ENCODE measurements at places on chromosomes 16 and 17.

GRCh38 chr17:76537288-76537577 is 276 bp downstream of the CYGB start:
- no peak for DNase-seq

GRCh38 chr16:49312389-49312985 is 30.8 kb upstream of the CBLN1 start:
- DNase-seq, result no peak

DNA sequence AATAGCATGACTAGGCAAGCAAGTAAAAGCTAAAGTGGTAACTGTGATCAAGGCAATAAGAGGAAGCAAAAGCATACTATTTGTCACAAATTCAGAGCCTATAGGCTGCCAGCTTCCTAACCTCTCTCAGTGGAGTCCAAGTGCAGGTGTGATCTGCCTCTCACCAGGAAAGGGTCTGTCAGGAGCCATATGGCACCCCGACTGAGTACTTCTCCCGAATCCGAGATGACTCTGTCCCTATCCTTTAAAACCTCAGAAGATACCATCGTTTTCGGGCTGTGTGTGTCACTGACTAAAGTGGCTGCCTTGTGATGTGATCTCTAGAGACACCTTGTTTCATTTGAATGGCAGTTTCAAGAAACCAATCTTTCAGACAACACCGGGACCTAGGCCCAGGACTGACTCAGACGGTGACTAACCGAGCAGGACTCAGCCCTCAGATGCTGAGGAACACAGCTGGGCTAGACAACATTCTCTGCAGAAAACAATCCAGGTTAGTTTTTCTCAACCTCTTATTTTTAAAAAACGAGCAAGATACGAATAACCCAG is 63.6 kb downstream of the SMG6 start:
- DNase-seq, result no peak

- DNase-seq, result peak; percentile 51
These were observed 22.3 kb downstream of the ARHGAP27 start for GRCh38 chr17:45410144-45411091.

- DNase-seq, result no peak
These were observed 133.6 kb downstream of the BANP start for GRCh38 chr16:88084881-88085280.

GRCh38 chr17:29178750-29179231 is 1.4 kb downstream of the MYO18A start:
- no peak for DNase-seq

DNA sequence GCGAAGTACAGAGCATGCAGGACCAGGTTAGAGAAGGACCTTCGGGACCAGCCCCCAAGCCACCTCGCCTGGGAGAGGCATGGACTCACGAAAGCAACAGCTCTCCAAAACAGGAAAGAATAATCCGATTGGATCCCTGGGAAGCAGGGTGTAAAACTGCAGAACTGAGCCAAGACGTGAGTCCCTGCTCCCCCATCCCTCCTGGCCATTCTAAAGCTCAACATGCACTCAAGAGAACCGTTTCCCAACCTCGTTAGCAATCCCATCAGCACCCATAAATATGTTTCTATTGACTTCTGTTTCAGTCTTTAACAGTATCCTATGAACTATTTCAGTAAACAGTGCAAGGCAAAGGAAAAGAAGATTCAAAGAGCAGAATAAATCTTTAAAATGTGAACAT is 167.0 kb downstream of the COPRS start:
- DNase-seq, result no peak

- no peak for DNase-seq
These were observed 35.7 kb downstream of the ATF7IP2 start for GRCh38 chr16:10421596-10421995.

GRCh38 chr17:20097330-20097729 is 88.2 kb downstream of the SPECC1 start:
- no peak for DNase-seq

GRCh38 chr16:74742051-74742481 is 32.6 kb downstream of the FA2H start:
- no peak for DNase-seq

GRCh38 chr16:68155425-68155824 is 70.3 kb downstream of the NFATC3 start:
- no peak for DNase-seq

DNA sequence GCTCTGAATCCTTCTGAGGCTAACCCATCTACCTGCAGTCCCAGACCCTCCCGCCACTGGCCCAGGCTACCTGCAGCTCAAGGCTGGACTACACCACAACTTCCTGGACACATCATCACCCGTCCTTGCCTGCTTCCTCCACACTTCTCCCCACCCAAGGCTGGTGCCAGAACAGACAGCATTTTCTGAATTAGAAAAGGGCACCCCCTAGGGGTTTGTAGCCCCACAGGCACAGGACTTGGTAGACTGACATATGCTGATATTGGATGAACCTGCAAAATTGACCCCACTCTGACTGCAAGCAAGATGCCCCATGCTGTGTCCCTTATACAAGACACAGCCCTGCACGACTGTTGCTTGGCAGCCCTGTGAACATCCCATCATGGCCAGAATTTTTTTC is 271.5 kb upstream of the C16orf82 start:
- DNase-seq, result no peak
